ENCODE measurements at places on chromosomes 5 and 9.
A peak's percentile ranks its signal among the peaks of the same experiment; 100 is the strongest.

GRCh38 chr5:173620784-173621183, 4.3 kb upstream of the BOD1 start:
- no peak for DNase-seq

DNA sequence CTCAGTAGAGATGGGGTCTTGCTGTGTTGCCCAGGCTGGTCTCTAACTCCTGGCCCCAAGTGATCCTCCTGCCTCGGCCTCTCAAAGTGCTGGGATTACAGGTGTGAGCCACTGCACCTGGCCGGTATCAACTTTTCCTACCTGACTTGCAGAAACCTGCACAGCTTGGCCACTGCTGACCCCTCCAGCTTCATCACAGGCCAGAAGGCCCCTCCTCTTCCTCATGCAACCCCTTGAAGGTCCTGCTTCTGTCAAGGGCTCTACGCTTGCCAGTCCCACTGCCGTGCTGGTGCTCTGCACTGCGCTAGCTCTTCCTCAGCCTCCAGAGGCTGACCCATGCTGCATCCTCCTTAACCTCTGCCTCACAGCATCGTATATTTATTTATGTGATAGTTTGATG, 32.5 kb upstream of the RNU6ATAC start:
- no peak for DNase-seq

- no peak for DNase-seq
These were observed 199.6 kb downstream of the KCTD16 start for GRCh38 chr5:144370273-144370672.

DNA sequence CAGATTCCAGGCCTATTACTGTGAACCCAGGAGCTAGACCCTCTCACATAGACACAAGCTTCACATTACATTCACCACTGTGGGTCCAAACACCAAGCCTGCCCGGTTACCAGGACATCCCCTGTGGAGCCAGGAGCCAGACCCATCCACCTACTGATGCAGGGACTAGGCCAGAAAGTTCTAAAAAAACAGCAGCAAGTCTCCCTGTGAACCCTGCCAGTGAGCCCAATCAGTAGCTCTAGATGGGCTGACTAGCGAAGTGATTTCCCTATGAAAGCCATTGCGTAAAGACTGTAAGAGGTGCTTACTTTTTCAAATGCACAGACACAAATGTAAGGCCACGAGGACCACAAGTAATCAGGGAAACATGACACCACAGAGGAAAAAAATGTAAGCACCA, 352.3 kb downstream of the TMEM161B start:
- DNase-seq, result no peak

- DNase-seq, result no peak
These were observed 25.3 kb upstream of the ENHO start for GRCh38 chr9:34547960-34548611.

DNA sequence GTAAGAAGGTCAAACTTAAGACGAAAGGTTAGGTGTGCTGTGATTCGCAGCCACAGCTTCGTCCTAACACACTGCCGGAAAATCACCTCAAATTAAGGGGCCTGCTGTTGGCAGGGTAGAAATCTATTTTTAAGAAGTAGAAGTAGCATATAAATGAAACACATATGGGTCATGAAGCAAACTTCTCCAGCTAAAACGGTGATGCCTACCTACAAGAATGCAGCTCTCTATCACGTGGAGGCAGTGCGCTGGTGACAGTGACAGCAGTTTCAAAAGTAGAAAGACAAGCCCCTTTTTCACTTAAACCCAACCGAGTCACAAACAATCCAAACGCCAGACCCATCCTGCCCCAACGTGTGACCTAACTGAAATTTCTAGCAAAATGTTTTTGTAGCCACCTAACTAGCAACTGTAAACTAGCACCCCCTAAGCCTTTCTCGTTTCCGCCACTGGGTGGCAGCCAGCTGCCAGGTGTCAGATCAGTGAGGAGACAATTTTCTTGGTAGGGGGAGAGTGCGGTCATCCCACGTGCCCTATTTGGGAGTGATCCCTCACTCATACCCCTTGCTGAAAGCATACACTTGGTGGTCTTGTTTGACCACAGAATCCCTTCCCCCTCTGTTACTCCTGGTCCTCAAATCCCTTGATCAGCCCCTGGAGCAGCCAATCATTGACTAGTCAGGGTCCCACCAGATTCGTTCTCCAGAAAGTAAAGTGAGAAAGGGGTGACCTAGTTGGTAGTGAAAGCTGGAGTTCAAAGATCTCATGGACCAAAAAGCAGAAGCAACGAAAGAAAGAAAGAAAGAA, 71.8 kb upstream of the MAMDC2 start:
- peak; percentile 21 for DNase-seq

DNA sequence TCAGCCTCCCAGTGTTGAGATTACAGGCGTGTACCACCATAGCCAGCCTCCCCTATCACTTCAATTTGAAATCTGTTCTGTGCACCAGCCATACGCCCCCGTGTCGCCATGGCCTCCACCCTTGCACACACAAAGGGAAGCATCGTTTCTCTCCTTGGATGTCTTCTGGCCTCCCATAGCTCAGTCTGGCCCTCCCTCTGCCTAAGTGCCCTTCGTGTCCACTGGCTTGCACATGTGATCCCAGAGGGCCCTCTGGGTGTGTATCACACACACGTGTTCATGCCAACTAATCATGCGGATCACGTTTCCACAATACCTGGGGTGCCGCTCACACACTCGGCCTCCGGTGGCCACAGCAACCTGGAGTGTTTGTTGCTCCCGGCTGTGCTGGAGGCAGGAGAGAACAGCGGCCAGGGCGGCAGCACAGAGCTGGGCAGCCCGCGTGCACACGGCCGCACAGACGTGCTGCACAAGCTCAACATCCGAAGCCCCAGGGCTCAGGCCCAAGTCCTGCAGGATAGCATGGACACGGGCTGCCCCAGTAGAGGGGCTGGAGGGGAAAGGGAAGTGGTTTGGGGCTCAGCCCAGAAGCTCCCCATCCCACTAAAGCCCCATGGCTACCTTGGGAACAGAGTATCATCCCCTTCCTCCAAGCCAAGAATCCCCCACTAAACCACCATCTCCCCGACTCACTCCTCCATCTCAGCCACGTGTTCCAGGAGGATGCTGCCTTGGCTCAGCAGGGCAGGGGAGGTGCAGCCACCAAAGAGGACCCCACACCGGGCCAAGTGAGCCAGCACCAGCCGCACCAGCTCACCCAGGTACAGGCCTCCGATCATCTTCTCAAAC, 10.9 kb downstream of the HK3 start:
- DNase-seq, result no peak

- no peak for DNase-seq
These were observed 343.5 kb downstream of the NFIB start for GRCh38 chr9:13970426-13970825.

- DNase-seq, result no peak
These were observed 290.2 kb downstream of the ZNF608 start for GRCh38 chr5:124456249-124456648.

DNA sequence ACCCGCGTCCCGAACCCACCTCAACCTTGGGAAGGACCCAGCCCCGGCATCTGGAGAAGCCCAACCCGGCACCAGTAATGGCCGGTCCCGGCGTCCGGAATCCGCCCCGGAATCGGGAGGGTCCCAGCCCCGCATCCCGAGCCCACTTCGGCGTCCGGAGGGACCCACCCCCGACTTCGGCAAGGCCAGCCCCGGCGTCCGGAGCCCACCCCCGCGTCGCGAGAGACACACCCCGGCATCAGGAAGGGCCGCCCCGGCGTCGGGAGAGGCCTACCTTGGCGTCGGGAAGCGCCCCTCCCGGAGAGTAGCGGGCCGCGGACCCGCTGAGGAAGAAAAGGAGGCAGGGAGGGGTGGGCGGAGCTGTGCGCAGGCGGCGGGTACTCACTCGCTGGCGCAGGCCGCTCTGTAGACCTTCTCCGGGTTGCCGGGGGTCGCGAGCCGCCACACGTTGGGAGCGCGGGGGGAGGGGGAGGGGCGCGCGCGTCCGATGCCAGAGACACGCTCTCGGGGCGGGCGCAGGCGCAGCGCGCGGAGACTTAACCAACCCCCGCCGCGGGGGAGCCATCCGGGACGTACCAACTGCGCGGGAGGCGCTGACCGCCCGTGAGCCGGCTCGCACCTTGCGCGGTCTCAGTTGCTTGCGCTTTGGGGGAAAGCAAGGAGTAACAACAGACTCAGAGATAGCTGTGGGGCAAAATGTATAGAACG, at the start of gene UIMC1:
TSS of gene UIMC1 (minus strand) at position 515 of the 708 bp plus-strand sequence. CDS start 24,164 bp downstream, outside the sequence.
- peak; percentile 88 for DNase-seq

DNA sequence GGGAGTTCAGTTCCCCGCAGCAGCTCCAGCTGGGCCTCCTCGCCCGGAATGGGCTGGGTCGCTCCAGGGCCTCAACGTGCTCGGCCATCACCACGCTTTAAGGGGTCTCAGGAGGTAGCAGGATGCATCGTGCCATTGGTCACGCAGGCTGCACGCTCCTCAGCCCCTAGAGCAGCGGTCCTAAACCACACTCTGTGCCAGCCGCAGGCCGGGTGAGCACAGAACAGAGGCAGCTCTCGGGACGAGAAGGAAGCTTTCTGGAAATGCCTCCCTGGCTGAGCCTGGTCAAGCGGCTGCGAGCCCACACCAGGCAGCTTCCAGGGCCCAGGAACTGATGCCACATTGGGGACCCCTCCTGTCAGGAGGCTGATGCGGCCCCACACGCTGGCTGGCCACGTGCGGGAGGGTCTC, 39.3 kb upstream of the LPCAT1 start:
- DNase-seq, result no peak

DNA sequence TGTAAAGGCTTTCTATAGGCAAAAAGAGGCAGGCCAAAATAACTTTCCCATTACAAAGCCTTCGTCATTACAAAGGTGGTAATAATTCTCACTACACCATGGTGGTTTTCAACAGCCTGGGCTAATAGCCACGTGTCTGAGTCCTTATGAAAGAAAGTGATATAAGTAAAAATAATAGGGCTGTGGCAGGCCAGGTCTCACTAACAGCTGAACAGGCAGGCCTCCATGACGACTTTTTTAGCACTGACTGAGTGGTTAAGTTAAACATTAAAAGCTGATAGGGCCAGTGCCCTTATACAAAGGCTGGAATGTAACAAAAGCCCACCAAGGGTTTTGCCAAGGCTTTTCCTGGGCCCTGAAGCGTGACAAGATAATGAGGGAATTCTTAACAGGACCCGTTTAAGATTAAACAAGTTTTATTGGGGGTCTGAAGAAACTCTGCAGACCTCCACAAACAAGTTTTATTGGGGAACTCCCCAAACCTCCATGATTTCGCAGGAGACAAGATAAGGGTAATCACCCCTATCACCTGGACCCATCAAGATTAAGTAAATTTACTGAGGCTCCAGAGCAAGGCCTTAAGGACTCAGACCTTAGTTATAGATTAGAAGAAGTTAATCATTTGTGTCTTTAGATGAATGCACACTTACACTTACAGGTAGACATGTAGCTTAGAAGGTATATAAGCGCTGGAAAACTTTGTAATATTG, 412.9 kb downstream of the CHSY3 start:
- no peak for DNase-seq

DNA sequence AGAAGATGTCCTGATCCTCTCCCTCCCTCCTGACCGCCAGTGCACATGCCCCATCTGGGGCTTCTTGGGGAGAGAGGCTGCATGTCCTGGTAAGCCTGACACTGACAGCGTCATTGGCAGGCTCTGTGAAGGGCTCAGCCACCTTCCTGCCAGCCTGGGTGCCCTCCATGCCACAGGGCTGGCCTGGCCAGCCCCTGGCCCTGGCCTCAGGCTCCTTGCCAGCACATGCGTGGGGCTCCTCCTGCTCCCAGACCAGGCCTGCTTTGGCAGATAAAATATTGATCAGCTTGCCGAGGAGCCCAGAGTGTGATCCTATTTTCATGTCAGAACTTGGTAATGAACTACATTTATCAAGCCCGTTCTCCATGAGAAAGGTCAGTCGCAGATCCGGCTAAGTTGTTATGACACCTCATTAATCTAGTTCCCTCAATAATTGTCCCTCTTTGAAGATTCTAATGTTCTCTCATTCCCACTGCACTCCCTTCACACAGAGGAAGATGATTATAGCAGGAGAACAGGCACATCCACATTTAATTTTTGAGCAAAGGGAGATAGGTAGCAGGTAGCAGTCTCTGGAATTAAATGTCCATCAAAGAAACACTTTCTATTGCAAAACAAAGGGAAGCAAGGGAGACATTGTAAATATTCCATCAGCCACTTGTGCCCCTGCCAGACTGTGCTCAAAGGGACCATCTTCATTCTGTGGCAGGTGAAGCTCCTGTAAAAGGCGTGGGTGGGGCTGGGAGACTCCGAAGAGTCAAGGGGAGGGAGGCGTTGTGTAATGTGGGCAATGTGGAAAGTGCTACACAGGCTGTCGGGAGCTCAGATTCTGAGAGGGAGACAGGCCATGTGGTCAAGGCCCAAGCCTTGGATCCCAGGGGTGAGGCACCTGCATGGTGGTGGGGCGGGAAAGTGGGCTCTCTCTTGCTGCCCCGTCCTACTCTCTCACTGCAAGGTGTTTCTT, 272.0 kb downstream of the HSPA4 start:
- no peak for DNase-seq

DNA sequence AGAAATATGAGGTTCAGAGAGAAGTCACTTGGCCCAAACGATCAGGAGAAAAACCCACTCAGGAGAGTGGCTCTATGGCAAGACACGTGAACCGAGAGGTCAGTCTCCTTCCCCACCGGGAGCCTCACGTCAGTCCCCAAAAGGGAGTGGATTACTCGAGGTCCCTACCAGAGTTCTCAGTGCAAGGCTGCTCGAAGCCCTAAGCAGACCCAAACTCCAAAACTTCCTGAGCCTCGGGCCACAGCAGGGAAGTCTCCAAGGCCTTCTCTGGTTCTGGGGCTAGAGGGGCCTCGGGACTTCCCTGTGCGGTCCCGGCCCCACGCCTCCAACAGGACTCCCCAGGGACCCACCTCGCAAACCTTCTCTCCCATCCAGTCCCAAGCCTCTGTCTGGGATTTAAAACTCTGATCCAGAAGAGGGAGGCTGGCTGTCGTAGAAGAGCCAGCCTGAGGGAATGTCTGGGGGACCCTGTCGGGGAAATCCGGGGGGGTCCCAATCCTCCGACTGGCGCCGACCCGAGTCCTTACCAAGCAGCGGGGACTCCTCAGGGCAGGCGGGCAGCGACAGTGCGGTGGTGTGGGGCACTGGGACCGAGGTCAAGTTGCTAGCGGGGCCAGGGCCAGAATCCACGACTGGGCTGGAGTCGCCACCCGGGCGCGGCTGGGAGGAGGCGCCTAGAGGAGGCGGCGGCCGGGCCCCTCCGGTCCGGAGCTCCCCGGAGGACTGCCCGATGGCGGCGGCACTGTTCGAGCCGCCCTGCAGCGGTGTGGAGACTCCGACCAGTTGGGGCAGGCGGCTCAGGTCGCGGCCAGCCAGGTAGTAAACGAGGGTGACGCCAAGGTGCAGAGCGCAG, 679 bp downstream of the B4GALT1 start:
- DNase-seq, result no peak

GRCh38 chr5:109644829-109645228, 44.9 kb upstream of the MAN2A1 start:
- DNase-seq, result no peak

- no peak for DNase-seq
These were observed 21.9 kb downstream of the GSN start for GRCh38 chr9:121289772-121290370.

GRCh38 chr9:126880947-126881332, 20.5 kb downstream of the ZBTB34 start:
- no peak for DNase-seq

DNA sequence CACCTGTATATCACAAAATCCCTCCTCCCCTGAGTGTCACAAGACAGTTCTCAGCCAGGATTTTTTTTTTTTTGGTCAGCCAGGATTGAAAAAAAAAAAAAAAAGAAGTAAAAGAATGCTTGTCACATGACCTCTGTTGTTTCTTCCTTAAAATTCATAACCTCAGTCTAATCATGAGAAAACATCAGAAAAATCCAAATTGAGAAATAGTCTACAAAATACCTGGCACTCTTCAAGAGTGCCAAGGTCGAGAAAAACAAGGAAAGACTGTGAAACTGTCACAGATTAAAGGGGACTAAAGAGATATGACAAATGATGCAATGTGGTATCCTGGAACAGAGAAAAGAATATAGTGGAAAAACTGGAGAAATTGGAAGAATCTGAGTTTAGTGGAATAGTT, 58.5 kb upstream of the SUB1 start:
- no peak for DNase-seq
